RPMI7951 (cell line): ENCODE measurements at places on chromosomes 6 and 20. TPM values are rescaled to one million over a fixed set of nuclear protein-coding genes. Genes with fewer than 3 reads are reported as not detected.

DNA sequence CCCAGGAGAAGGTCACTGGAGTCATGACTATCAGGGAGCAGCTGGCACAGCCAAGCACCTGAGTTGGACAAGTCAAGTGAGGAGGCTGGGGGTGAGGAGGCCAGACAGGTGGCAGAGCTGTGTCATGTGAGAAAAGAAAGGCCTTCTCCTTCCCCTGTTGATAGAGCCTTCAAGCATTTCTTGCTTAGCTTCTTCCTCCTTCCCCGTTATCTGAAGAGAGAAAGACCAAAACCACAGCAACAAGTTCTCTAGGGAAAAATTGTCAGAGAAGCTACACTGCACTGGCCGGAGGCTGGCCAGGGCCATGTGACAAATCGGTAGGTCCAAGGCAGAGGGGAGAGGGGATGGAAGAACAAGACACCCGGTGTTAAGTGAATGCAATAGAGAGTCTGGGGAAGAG lies 202.1 kb upstream of the PRDM1 start:
- DNase-seq, result no peak

DNA sequence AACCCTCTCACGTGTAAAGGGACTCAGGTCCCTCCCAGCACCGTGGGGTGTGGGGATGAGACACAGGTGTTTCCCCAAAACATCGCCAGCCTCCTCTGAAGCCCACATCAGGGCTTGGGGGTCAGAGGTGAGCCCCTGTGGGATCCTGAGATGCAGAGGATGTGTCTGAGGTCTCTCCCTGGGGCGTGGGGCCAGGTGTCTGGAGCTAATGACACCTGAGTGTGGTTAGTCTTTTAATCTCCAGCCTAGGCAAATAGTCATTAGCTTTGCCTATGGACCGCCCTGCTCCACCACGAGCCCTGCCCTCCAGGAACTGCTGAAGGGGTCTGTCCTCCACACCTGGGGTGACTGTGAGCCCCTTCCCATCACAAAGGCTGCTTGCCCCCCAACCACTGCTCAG lies 1.7 kb downstream of the SRMS start:
- no peak for DNase-seq

DNA sequence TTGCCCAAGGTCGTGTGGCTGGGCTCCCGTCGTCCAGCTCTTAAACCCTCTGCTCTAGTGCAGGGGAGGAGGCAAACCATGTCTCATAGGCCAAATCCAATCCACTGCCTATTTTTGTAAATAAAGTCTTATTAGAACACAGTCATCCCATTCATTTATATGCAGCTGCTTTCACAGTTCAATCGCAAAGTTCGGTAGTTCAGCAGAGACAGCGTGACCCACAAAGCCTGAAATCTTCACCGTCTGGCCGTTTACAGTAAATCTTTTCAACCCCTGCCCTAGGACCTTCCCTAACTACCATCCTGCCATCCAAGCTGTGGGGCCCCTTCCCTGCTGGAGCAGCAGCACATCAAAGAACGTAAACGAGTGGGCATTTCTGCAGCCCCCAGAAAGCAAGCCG lies 65.9 kb downstream of the EYA2 start:
- no peak for DNase-seq

- peak; percentile 14 for DNase-seq
Measured at GRCh38 chr6:1855890-1856289, 246.2 kb downstream of the FOXC1 start.

Gene C20orf141
- total RNA-seq, result not detected in 2 replicates

GRCh38 chr6:27582928-27583725 lies 110.2 kb upstream of the ZNF184 start:
- DNase-seq, result peak; percentile 65

DNA sequence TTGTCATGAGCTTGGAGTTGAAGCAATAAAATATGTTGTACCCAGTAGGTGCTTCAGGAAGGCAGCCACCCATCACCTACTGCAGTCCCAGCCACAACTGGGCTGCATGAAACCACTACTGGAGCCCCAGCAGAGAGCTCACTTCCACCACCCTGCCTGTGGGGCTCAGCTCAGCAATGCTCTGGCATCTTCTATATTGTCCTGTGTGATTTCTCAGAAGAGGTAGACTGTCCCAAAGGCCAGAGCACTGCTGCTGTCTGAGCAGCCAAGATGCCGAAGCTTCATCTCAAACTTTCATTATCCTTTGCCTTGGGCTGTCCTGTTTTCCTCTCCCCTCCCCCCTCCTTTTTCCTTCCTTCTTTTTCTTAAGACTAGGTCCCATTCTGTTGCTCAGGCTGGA lies 126.9 kb downstream of the DHX35 start:
- DNase-seq, result no peak

Gene NOL7
- total RNA-seq, result 89.5 and 108 TPM in 2 replicates

GRCh38 chr6:85679445-85680123 lies 36.9 kb upstream of the SYNCRIP start:
- DNase-seq, result no peak

Gene HLA-F
- total RNA-seq, result 59.1 and 69.5 TPM in 2 replicates

Gene PNLDC1
- not detected in 2 replicates for total RNA-seq

DNA sequence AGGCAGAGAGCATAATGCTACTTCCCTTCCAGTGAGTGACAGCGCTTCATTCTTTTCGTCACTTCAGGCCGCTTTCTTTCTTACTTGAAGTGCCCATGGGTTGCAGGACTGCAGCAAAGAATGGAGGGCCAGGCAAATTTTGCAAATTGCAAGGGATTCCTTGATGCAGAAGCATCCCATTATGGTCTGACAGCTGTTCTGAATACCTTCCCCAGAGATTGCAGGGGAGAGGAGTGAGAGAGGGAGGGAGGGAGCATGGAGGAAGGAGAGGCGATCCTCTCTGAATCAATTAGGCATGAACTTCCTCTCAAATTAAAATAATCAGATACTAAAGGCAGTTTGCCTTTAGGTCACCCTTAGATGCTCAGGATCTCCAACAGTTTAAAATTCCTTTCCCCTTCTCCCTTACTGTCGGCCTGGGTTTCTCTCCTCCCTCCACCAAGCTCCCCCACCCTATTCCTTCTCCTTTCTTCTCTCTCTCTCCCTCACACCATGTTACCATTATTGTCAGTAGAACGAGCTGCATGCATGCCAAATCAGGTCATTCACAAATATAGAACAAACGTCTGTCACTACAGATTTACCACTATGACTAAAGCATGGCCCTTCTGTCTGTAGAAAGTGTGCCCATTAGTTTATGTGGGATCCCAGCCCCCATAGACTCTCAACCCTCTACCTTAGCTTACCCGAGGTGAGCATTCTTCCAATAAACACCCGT lies 289.2 kb downstream of the CD83 start:
- no peak for DNase-seq

DNA sequence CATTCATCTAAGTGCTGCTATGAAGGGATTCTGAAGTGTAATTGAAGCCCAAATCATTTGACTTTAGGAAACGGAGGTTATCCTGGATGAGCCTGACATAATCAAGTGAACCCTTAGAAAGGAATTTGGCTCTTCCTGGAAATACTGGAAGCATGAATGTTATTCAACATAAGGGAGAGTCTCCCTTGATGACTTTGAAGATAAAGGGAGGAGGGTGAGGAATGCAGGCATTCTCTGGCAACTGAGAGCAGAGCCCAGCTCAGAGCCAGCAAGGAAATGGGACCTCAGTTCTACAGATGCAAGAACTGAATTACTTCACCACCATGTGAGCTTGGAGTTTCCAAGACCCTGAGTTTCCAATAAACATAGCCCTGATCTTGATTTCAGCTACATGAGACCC lies 168.2 kb downstream of the DLL1 start:
- peak; percentile 26 for DNase-seq

GRCh38 chr20:50022676-50023075 lies 39.9 kb downstream of the SNAI1 start:
- no peak for DNase-seq

Gene PTPRT
- total RNA-seq, result not detected in 2 replicates

Gene MAP3K7
- total RNA-seq, result 29.7 and 38.8 TPM in 2 replicates

Gene EPHA7
- total RNA-seq, result not detected in 2 replicates

GRCh38 chr6:11598687-11599086 lies 61.1 kb downstream of the TMEM170B start:
- DNase-seq, result no peak

GRCh38 chr6:24951811-24952299 lies 16.1 kb upstream of the RIPOR2 start:
- no peak for DNase-seq

- DNase-seq, result no peak
Measured at GRCh38 chr6:142827369-142827768, 117.6 kb downstream of the HIVEP2 start.

- no peak for DNase-seq
Measured at GRCh38 chr6:88637761-88638545, 325.5 kb downstream of the RNGTT start.

- DNase-seq, result no peak
Measured at GRCh38 chr20:37971561-37972127, 61.6 kb downstream of the TTI1 start.

Gene RSPH4A
- total RNA-seq, result not detected in 2 replicates

DNA sequence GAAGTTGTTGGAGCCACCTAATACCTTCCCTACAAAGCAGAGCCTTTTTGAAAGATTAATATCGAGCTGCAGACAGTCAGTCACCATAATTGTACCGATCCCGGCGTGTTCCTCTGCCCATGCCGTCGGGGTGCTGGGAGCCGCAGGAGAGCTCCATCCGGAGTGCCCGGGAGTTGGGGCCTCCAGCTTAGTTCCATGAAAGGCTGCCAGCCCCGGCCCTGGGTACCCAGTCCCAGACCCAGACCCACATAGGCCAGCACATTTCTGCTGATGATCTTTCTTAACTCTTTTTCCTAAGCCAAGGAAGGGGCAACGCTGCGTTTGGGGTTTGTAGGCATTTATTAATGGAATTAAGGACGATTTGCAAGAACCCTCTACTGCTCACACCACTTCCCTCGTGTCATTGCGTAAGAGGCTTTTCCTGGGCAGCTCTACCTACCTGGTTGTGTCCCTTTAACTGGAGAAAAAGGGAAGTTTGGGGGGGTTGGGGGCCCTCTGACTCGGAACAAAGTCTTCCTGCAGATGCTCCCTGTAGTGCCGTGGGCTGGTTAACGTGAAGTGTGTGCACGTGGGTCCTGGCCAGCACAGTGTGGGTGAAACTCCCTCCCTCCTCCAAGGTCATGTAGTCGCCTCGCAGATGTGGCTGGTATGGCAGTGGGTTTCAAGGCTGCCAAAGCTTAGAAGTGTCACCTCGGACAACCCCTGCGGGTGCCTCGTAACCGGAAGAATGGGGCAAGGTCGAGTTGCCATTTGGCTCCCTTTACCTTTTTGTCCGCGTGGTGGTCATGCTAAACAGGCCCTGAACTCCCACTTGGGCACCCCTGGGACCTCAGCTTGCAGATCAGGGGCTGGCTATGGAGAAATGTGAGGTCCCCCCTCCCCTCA lies 54.3 kb upstream of the APCDD1L start:
- no peak for DNase-seq

Gene ERVFRD-1
- total RNA-seq, result not detected in 2 replicates

Gene CGA
- not detected in 2 replicates for total RNA-seq

- DNase-seq, result no peak
Measured at GRCh38 chr6:51768087-51768486, 319.3 kb downstream of the PKHD1 start.

- no peak for DNase-seq
Measured at GRCh38 chr6:124978451-124979293, 16.4 kb downstream of the RNF217 start.

DNA sequence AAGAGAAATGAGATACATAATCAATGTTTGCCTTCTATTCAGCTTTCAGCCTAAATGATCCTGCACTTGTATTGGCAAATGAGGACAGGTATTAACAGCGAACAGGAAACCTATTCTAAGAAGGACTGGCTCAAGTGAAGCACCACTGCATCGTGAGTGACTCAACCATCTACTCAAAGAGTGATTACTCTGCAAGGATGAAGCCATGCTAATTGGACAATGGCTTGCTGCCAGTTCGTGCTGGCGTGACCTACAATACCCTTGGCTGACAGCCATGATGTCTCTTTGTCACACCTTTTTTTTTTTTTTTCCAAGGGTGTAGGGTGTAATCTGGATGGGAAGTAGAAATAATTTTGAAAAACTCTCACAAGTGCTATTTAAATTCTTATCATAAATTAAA lies 104.9 kb downstream of the GJA10 start:
- DNase-seq, result peak; percentile 87

Gene LCA5
- total RNA-seq, result 3.8 and 5.4 TPM in 2 replicates

DNA sequence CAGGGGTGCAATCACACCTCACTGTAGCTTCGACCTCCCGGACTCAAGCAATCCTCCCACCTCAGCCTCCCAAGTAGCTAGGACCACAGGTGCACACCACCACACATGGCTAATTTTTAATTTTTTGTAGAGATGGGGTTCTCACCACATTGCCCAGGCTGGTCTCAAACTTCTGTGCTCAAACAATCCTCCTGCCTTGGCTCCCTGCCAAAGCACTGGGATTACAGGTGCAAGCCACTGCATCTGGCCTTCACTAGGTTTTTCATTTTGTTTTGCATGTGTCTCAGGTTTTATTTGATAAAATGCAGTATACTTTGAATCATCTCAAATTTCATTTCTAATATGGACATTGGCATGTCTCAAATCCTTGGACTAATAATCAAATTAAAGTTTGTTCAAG lies 98.7 kb downstream of the SLC16A10 start:
- no peak for DNase-seq

- peak; percentile 75 for DNase-seq
Measured at GRCh38 chr6:26233649-26234420, 131.2 kb upstream of the BTN3A2 start.

- no peak for DNase-seq
Measured at GRCh38 chr6:167481307-167481926, 156.5 kb downstream of the TTLL2 start.

Gene MYBL2
- total RNA-seq, result 53.1 and 53.5 TPM in 2 replicates

DNA sequence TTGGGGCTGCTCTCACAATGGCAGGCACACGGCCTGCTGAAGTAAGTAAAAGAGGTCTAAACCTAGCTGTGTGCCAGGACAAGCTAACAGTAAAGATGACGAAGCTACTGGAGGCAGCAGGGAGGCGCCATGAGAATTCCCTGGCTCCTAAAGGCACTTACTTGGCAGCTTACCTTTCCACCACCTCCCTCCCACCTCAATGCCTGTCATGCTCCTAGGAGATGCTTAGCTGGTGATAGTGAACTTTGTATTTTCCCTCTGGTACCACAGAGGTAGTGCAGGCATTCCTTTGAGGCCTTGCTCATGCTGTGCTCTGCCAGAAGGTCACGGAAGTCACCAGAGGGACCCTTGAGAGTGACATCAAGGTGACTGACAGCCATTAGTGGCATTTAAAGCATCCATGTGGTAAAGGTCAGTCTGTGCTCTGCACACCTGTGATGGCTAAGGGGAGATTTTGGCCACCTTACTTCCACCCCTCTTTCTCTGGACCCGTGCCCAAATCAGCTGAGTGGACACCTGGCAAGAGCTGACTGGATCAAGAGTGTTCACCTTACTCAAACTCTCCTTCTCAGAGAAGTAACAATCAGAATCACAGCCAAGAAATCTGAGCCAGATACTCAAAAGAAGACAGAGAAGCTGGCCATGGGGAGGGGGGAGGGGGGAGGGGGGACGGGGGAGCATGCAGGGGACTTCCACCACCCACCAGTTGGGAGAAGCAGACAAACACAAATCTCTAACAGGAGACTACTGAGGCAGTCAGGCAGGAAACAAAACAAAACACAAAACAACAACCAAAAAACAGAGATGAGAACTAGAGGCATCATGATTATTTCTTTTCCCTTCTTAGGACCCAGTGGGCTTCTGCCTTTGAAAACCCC lies 2.9 kb downstream of the FKBP1A start:
- no peak for DNase-seq

Gene CASS4
- total RNA-seq, result 2.2 and 2.5 TPM in 2 replicates

- DNase-seq, result no peak
Measured at GRCh38 chr6:168270274-168271172, 49.1 kb downstream of the DACT2 start.

Gene MRAP2
- 6.6 and 8.4 TPM in 2 replicates for total RNA-seq

Gene OGFR
- total RNA-seq, result 47.6 and 73.5 TPM in 2 replicates
